ENCODE measurements at places on chromosomes 6 and 20. TPM values are rescaled to one million over a fixed set of nuclear protein-coding genes. Genes with fewer than 3 reads are reported as not detected.

DNA sequence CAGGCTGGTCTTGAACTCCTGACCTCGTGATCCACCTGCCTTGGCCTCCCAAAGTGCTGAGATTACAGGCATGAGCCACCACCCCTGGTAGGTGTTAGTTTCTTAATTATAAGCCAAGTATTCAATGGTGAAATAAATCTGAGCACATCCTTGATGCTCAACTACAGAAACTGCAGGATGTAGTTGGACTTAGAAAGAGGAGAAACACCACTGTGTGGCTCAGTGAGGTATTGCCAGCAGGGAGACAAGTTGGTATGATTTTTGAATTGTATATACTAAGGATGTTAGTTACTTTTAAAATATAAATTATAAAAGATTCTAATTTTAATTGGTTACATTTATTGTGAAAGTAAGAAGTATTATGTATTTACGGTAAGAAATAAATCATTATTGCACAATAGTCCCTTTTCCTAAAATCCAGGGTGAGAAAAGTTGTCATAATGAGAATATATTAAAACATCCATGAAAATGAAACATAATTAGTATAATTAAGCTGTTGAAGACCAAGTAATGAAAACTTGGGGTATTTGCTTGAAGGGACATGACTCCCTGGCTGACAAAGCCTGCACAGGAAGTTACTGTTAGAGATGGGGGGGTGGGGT, 17.6 kb downstream of the SLC18B1 start:
- no peak for DNase-seq

DNA sequence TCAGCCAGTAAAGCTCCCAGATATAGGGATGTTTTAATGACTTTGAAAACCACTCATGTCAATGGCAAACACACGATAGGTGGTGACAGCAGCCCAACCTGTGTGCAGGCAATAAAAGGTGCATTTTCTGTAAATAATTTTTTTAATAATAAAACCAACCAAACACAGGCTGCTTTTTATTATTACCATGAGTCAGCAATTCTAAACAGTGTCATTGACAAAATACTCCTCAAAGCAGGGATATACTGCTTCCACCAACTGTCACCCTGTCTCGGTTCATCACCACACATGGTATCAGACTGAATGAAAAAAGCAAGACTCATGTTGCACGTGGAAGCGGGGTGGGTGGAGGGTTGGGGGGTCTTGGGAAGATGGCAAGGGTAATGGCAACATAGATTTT, 195.9 kb downstream of the ANKRD60 start:
- DNase-seq = no peak

GRCh38 chr6:117548797-117549301, 53.5 kb downstream of the GOPC start:
- no peak for DNase-seq

- DNase-seq = peak; percentile 44
These were observed 17.2 kb upstream of the HCK start for GRCh38 chr20:32034581-32035425.

GRCh38 chr6:30013291-30013922, 47.7 kb upstream of the POLR1H start:
- peak; percentile 63 for DNase-seq

DNA sequence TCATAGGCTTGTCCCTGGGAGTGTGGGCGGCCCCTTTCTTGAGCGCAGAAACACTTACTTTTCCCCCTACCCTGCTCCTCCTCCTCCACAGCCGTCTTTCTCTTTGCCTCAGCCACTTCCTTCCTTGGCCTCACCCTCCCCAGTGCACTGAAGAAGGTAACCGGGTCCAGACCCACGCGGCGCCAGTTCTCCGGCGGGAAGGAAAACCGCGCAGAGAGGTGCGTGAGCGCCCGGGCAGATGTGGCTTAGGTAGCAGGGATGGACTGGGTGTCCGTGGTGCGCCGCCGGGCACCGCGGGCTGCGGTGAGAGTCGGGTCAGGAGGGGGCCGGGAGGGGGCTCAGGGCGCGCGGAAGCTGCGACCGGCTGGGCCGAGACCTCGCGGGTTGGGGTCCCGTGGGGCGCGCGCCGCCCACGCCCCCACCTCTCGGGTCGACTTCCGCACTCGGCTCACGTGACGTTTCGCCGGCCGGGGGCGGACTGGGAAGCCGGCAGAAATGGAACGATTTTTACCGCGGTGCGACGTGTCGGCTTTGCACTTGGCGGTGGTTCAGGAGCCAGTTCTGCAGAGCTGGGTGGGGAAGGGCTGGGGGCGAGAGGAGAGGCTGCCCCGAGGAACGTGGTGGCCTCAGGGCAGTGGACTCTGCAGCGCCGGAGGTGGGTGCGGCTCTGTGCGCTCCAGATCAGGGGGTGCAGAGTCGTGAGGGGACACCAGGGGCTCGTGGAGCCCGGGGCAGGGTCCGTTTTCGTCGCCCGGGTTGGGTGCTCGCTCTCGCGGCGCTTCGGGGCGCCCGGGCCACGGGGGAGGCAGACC, at the start of gene ABRACL:
Gene ABRACL, plus strand, starts transcription at position 88 of the 812 bp plus-strand sequence. CDS start 5,416 bp downstream, outside the sequence.
- peak; percentile 87 for DNase-seq

DNA sequence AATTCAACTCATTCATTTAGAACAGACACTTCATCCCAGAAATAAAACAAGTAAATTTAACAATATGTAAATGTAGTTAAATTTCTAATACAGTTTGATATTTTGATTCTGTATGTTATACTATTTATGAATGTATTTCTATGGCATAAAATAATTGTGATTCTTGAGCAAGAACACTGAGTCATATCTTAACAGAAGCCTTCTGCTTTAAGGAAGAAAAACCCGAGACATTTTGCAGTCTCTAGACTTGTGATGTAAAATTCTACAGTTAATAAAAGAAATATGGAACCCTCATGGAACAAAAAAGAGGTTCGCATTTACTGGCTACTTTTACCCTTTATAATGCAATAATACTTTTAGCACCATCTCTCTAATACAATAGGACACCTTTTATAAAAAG, 47.9 kb upstream of the SCML4 start:
- DNase-seq = no peak

- no peak for DNase-seq
These were observed 13.8 kb downstream of the STX16 start for GRCh38 chr20:58664883-58665282.

- DNase-seq = no peak
These were observed 120.0 kb upstream of the TAB2 start for GRCh38 chr6:149197482-149197881.

GRCh38 chr20:52832151-52832774, 139.9 kb upstream of the TSHZ2 start:
- no peak for DNase-seq

- DNase-seq = no peak
These were observed 703.5 kb downstream of the TFAP2A start for GRCh38 chr6:9711365-9711764.

DNA sequence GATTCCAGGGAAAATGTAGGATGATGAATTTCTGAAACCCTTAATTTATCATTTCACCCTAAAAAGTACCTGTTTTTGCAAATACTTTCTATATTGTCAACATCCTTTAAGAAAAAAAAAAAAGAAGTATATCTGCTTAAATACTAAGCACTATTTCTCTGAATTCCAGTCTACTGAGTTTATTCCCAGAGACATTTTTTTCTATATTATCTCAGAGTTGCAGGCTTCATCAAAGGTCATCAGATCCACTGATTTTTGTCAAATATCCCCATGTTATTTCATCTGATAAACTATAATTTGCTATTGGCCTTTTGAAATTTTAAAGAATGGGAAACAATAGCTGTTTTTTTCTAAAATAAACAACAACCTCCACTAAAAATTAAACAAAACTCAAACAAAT, 357.6 kb upstream of the ID4 start:
- DNase-seq = no peak

DNA sequence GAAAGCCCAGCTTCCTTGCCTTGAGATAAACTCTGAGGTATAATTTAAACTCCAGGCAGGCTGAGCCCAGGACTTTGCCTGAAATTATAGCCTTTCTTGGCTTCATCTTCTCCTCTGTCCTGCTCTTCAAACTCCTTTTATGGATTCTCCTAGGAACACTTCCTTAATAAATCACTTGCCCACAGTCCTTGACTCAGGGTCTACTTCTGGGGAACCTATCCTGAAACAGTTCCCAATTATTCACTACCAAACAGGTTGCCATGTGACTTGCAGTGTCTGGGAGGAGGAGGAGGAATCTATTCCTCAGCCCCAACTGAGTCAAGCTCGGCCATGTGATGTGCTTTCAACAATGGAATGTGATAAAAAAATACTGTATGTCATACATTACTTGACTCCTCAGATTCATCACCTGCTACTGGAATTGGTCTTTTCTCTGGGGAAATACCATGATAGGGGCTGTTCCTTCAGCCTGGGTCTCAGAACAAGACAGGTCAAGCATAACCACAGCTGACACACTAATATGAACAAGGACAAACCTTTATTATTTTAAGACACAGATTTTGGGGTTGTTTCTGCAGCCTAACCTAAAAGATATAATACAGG, 20.5 kb upstream of the CDKN1A start:
- no peak for DNase-seq

DNA sequence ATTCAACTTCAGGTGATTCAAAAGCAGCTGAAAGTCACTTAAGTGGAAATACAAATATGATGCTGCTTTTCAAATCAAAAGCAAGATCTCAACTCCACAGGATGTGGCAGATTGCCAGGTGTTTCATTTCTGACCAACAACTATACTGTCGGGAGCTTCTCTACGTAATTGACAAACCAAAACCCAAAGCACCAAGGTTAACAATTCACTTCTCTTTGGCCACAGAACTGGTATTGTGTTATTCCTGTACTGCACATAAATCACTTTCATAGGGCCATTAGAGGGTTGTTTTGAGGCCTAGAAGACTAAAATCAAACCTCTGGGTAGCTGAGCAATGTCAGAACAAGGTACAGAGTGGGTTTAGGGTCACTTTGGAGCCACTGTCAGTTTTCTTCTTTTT, 169.7 kb downstream of the HAO1 start:
- DNase-seq = no peak

GRCh38 chr6:149471801-149472200, 13.0 kb downstream of the ZC3H12D start:
- peak; percentile 59 for DNase-seq

DNA sequence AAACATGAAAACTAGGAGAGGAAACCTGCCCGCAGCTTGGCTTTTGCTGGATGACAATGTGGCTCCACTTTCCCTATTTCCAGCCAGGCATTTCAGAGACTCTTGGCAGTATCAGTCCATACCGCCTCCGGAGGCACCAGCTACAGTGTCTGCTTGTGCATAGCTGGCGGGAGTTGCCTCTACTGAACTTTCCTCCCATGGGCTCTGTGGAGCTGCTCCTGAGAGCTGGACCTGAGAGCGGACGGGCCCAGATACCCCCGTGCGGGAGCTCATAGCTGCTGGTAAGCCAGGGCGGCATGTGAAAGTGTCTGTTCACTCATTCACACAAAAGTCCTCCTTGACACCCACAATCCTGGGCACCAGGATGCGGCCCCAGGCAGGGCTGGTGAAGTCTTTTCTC, 130.3 kb upstream of the PMEPA1 start:
- DNase-seq = no peak

DNA sequence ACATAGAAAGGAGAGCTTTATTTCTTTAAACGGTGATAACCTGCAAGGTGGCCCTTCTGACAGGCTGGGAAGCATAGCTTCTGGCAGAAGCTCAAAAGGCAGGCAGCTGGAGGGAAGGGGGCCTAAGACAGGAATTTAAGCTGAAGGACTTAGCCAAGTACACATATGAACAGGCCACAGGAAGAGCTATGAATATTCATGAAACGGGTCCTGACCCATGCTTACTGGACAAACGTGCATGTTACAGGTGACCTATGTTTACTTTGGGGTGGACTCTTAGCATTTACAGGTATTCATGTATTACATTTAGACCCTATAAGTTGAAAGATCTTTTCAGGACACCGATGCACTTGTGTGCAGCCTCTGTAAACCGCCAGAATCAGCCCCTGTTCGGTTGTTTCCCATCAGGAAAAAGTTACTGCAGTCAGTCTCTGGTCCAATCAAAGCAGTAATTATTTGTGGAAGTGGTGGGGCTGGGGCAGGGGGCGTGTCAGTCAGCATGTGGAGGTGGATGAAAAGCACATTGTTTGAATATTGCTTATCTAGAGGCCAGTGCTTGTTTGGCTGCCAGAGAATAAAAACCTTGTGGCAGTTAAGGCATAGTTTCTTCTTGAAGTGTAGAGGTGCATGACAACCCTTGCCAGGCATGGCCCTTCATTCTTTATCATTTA, 2.9 kb upstream of the GZF1 start:
- no peak for DNase-seq

GRCh38 chr6:13305791-13306190, 22.5 kb downstream of the TBC1D7 start:
- no peak for DNase-seq

DNA sequence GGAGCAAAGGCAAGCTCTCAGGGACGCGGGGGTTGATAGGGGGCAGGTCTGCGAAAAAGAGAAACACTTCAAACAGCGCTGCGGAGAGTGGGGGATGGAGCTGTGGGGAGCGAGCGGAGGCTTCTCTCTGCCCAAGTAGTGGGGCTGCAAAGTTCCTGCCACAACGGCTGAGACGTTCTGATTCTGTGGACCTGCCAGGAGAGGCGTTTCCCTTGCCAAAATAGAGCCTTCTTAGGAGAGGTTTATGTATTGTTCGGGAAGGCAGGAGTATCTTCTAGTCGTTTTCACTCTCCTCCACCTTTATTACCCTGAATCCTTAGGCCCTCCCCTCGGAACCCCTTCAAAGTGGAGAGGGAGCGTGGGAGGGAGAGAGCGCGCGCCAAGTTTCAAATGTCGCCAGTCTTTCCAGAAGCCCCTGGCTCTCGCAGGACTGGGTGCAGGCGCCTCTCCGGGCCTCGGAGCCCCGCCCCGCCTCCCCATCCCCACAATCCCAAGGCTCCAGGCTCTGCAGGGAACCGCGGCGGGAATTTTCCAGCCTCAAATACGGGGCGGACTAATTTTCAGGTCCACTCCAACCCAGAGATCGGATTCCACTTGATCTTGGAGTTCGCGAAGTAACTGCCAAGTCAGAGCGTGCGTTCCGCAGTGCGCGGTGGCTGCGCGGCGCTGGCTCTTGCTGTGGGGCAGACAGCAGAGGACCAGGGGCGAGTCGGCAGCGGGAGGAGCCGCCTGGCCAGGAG, 10.0 kb upstream of the POU3F2 start:
- peak; percentile 14 for DNase-seq

- DNase-seq = peak; percentile 31
These were observed 2.1 kb upstream of the TRERF1 start for GRCh38 chr6:42453654-42454427.

The DEFB119 gene
- not detected for total RNA-seq

The ADGRG6 gene
- not detected for total RNA-seq

The TMEM74B gene
- total RNA-seq = 0.73 TPM

The LPA gene
- not detected for total RNA-seq

The BPIFA3 gene
- not detected for total RNA-seq

The TAF11 gene
- 28.5 TPM for total RNA-seq

The STMND1 gene
- total RNA-seq = not detected

The BNIP5 gene
- 0.10 TPM for total RNA-seq

The ANKEF1 gene
- total RNA-seq = 3.0 TPM

The PROKR2 gene
- not detected for total RNA-seq

The BIRC7 gene
- not detected for total RNA-seq

The RNF39 gene
- total RNA-seq = not detected

The C6orf58 gene
- total RNA-seq = not detected

The PRDM13 gene
- total RNA-seq = not detected

The FKBP1C gene
- total RNA-seq = not detected

The TNFAIP3 gene
- total RNA-seq = 92.2 TPM
